ENCODE measurements at places on chromosomes 4 and X.
A peak's percentile ranks its signal among the peaks of the same experiment; 100 is the strongest.

- peak; percentile 1 for DNase-seq
These were observed 691.4 kb downstream of the PCDH7 start for GRCh38 chr4:31411565-31411964.

- no peak for DNase-seq
These were observed 430 bp downstream of the TRIML1 start for GRCh38 chr4:188139671-188140070.

DNA sequence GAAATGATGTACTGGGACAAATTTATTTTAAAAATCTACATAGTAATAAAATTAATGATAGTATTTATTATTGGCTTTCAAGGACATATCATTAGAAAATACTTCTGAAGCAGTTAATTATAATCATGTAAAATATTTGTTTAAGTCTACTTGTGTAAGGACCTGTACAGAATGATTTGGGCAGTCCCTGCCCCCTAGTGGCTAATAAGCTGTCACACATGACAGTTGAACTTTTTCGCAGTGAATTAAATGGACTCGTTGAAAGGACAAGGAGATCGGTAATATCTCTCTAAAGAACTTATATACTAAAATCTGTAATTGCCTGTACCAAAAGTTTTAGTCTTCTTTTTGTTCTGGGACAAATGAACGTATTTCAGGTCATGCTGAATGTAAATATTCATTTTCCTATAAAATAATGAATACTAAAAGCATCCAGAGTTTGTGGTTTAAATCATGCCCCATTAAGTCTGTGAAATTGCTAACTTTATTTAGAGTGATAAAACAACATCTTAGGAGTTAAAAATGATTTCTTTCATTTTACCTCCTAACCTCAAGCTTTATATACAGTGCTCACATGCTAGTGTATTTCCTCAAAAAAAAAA, 13.6 kb downstream of the EXOC1 start:
- DNase-seq = peak; percentile 16

- DNase-seq = peak; percentile 70
These were observed 75.0 kb downstream of the MGST2 start for GRCh38 chr4:139740531-139741041.

DNA sequence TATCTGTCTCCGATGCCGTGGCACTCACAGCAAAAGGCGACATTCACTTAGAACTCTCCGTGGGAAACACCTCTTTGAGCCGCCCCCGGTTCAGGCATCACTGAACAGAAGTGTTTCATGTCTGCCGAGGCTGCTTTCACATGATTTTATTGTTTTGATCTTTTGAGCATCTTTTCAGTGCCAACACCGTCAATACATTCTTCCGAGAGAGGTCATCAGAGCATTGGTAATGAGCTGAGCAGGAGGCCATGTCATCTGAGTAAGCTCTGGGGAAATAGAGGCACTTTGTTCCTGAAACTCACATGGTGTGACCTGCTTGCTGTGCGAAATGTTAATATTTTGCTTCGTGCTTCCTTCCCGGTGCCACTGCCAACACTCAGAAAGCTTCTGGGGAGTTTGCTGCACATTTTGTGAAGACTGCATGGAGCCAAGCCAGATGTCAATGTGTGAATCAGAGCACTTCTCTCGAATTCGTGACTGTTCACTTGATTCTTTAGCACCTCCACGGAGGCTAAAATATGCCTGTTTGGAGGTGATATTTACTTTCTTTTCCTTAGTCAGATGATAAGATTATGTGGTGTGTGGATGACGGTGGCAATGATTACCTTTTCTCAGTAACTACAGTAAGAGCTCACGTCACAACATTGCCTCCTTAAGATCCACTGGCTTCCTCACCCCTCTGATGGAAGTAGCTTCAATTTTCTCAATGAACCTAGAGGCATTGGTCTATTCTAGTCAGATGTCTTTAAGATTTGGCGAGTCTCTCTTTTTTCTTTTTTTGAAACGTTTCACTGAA, 222.3 kb upstream of the HS3ST1 start:
- peak; percentile 5 for DNase-seq

GRCh38 chrX:114134465-114134864, 449.4 kb upstream of the HTR2C start:
- DNase-seq = no peak

DNA sequence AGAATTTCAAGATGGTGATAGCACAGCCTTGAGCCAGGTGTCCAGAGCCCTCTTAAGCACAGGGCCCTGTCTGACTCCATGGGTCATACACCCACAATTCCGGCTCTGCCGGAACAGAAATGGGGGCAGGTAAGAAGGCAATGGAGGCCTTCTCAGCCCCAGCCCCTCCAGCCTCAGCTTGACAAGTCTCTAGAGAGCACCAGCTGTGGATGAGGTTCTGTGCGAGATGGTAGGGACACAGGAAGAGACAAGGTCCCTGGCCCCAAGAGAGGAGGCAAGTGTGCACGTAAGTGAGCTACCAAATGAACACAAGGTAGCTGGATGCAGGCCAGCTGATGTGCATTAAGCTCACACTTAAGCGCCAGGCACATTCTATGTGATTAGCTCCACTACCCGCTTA, 2.4 kb upstream of the PRRG3 start:
- DNase-seq = no peak

All from COLO829 (cell line).